ENCODE measurements at places on chromosomes 12 and 14.

GRCh38 chr14:101960225-101960624 is 4.1 kb upstream of the DYNC1H1 start:
- peak; percentile 32 for DNase-seq

DNA sequence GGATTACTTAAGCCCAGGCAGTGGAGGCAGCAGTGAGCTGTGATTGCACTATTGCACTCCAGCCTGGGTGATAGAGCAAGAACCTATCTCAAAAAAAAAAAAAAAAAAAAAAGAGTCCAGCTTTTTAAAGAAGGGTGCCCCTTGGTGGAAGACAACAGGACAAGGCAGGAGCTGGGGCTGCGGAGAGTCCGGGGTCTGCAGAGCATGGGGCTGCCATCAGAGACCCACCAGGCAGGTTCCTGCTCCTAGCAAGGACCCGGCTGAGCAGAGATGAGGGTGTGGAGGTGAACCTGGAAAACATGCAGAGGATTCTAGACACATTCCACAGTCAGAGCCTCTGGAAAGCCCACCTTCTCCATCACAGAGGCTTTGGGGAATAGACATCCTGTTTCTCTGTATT is 21.0 kb upstream of the CIPC start:
- DNase-seq: no peak

- no peak for DNase-seq
These were observed 79.1 kb upstream of the PTGDR start for GRCh38 chr14:52188381-52188780.

- no peak for DNase-seq
These were observed 28.8 kb downstream of the GDF11 start for GRCh38 chr12:55771736-55772135.

- no peak for DNase-seq
These were observed 224.2 kb downstream of the RAD51B start for GRCh38 chr14:68043752-68044151.

DNA sequence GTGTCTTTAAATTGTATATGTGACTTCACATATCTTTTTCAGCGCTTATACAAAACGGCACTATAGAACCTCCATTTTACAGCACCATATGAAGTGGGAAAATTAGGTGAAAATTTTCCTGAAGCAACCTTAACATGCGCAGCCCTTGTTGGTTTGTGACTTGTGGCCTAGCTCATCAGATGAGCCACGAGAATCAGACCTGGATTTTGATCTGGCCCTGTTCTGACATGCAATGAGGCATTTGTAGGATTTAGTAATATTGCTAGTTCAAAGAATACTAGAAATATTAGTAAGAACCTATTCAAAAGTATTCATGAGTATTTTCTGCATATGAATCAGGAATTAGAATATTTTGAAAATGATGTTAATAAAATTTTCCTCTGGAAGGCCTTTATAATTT is 2.9 kb downstream of the CDKN1B start:
- peak; percentile 25 for DNase-seq

- peak; percentile 10 for DNase-seq
These were observed 402.6 kb downstream of the FUT8 start for GRCh38 chr14:65815127-65815526.

- no peak for DNase-seq
These were observed 1046.1 kb downstream of the SLC6A15 start for GRCh38 chr12:83866477-83866876.

DNA sequence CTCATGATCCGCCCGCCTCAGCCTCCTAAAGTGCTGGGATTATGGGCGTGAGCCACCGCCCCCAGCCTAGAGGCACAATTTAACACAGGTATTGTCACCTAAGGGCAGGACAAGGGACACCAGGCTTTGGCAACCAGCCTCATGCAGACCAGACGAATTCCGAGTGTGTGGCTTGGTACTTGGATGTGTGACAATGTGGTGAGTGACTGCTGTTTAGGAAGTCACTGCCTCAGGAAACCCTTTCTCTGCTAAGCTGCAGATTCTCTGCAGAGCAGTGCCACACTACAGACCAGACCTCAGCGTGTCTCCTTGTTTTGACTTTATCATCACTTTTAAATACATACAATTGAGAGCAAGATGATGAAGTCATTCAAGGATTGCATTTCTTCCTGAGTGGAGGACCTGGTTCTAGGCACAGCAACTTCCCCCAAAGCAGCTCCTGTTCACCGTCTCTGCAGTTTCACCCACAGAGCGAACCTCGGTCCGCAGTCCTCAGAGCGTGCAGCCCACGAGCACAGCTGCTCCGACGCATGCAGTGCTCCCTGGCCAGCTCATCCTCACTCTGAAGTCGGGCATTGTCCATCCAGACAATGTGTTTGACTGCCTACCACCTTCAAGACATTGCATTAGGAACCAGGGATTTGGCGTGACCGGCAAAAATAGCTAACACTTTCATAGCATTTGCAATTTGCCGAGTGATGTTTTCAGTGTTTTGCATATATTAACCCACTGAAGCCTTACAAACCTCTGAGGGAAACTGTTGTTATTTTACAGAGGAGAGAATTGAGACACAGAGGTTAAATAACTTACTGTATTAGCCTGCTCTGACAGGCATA is 235.2 kb downstream of the CHST11 start:
- no peak for DNase-seq

GRCh38 chr14:60723116-60723906 is 840 bp downstream of the SIX4 start:
- no peak for DNase-seq

DNA sequence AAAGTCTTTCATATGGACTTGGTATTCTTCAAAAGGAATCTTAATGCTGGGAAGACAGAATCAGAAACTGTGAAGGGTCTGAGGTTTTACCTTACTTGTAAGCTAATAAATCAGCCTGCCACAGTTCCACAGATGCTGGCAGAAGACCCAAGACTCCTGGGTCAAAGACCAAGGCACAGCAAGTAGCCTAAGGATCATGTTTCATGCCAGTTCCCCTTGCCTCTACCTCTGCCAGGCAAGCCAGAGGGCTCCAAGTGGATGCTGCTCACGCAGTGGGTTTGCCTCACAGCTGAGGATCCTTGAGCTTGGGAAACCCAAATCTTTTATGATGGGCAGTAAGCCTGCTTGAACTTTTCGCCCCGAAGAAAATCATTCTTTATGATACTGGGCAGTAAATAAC is 15.2 kb upstream of the RXYLT1 start:
- DNase-seq: no peak

GRCh38 chr14:96783043-96783914 is 13.9 kb upstream of the VRK1 start:
- DNase-seq: no peak

- DNase-seq: peak; percentile 56
These were observed 22.4 kb upstream of the FBXO21 start for GRCh38 chr12:117212563-117213190.

- DNase-seq: no peak
These were observed 3.5 kb downstream of the KRT7 start for GRCh38 chr12:52236386-52237050.

GRCh38 chr12:4278329-4279197 is 5.0 kb downstream of the CCND2 start:
- DNase-seq: no peak

- no peak for DNase-seq
These were observed 62.1 kb upstream of the GALNT9 start for GRCh38 chr12:132391326-132392041.

GRCh38 chr12:50201987-50202521 is 34.9 kb upstream of the CERS5 start:
- DNase-seq: no peak

- DNase-seq: peak; percentile 11
These were observed 805 bp upstream of the CRACR2A start for GRCh38 chr12:3753544-3754284.

- no peak for DNase-seq
These were observed 272.8 kb upstream of the DAAM1 start for GRCh38 chr14:58915646-58916045.

- DNase-seq: no peak
These were observed 35.7 kb downstream of the IQSEC3 start for GRCh38 chr12:101969-102878.

GRCh38 chr14:90842726-90843125 is 26.5 kb upstream of the TTC7B start:
- DNase-seq: no peak

GRCh38 chr12:67788118-67788517 is 139.6 kb downstream of the DYRK2 start:
- no peak for DNase-seq

DNA sequence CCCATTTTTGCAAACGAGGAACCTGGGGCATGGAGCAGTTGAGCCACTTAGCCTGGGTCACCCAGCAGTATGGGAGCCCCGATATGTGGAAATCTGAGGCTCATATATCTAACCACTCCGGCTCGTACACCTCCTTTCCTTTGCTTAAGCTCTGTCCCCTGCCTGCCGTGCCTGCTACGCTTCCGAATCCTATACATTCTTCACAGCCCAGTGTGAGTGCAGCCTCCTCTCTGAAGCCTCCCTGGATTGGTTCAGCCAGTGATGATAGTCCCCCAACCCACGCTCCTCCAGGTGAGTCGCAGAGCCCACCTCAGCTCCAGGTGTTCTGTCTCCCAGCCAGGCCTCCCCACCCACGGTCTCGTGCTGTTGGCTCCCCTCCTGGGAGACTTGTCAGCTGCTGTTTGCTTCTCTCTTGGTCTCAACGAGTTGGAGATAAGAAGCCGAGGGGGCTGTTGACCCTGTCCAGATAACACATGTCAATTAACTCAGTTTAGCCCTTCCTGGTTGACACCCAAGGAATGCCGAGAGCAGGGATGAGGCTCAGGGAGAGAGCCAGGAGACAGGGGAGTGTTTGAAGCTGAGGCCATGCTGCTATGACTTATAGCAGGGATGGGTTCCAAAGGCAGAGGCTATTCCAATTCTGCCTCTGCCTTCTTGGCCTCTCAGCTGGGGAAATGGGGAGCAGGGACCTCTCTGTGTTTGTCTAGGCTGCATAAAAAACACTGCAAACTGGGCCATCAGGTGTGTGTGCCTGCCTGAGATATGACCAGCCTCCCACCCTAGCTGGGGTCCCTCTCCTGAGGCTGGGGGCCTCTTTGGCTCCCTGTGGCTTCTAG is 19.0 kb downstream of the SDSL start:
- no peak for DNase-seq

- DNase-seq: no peak
These were observed 268 bp downstream of the NDUFB1 start for GRCh38 chr14:92121207-92121669.

DNA sequence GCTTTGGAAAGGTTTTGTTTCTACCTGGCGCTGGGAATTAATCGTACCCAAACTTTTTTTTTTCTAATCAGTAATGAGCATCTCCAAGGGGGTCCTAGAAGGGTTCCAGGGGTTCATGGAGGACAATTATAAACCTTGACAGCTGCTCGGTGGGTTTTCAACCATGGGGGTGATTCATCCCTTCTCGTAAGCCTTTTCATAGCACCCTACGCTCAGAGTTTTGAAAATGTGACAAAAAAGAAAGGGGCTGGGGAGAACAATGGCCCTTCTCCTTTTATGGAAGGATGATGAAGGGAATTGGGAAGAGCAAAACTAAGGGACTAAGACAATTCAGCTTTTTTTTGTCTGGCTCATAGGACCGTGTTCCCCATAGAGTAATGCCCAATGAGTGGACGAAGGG is 196.7 kb downstream of the ZFP36L1 start:
- no peak for DNase-seq

- no peak for DNase-seq
These were observed 117.7 kb downstream of the GPR135 start for GRCh38 chr14:59347511-59347900.

GRCh38 chr12:1847411-1847810 is 27.0 kb downstream of the LRTM2 start:
- DNase-seq: no peak

DNA sequence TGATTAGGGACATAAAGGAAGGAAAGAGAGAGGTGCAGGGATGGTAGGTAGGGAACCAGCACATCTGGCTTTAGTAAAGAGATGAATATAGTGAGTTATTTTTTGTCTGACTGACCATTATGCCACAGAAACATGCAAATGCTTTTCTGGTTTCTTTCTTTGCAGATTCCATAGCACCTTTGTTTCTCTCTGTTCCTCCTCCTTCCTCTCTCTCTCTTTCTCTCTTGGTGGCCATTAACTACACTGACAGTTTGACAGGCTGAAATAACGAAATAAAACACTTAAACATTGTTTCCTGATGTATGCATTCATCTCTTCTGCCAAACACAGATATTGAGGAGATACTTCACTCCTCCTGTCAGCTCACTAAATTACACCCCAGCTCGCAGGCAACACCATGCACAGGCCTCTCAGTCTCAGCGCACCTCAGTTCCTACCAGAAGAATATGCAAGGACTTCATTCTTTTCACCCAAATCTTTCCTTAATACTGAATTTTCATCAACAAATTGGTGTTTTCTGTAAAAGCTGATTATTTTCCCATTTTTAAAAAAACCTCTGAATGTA is 406.9 kb upstream of the SOX5 start:
- no peak for DNase-seq

GRCh38 chr12:113236539-113237399 is 15.5 kb downstream of the TPCN1 start:
- no peak for DNase-seq

DNA sequence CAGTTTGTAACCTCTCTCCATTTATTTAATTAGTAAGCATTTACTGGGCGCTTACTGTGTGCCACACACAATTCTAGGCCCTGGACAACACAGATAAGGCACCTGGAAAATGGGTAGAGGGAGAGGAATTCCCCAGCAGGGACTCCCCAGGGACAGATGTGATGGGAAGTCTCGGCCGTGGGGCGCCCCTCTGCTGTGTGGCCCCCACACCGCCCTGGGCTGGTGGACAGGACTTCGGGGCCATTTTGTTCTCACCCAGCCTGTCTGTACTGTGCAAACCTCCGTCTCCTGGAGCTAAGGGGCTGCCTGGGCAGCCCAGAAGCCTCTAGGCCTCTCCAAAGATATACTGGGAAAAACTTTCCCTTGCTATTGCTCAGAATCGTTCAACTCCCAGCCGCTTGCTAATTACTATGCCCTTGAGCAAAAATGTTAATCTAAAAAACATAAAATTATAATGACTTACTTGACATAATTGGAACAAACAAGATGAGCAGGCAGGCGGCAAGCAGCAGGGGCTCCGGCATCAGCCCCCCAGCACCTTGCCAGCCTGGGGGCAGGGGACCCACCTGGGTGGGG is 64.4 kb upstream of the NCOR2 start:
- DNase-seq: no peak

DNA sequence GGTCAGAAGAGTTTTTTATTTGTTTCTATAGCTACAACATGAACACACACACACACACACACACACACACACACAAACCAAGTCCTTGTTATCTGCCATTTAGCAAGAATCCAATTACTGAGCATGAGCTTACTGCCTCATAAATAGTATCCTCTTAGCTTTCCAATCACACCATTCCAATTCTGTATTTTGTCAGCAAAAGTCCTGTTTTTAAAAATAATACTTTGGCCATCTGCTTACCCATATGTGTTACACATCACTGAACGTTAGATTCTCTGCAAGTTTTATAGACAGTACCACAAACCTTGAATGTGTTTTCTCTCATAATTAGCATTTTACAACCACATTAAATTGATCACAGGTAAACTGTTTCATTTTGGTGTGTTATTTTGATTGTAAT is 1905.4 kb upstream of the FLRT2 start:
- DNase-seq: no peak

- no peak for DNase-seq
These were observed 64.4 kb downstream of the SERPINA3 start for GRCh38 chr14:94676495-94677185.

GRCh38 chr14:81281332-81281731 is 60.6 kb upstream of the GTF2A1 start:
- DNase-seq: no peak
